ENCODE measurements at places on chromosomes 13 and 19. TPM values are rescaled to one million over a fixed set of nuclear protein-coding genes. Genes with fewer than 3 reads are reported as not detected.

DNA sequence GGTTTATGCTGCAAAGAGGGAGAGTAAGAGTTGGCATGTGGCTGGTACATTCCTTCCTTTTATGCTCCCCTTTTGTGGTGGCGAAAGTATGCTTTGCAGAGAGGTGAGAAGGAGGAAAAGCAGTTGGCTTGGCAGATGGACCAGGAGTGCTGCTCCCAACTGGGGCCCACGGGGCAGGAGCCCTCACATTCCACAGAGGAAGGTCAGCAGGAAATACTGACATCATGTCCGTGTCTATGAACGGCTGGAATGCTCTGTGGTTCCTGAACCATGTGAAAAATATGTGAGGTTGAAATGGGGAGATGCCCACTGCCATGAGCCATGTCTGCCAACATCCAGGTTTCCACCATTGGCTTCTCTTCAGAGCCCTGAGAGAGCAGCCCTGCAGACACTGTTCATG lies 33.3 kb upstream of the GAS6 start:
- DNase-seq: peak; percentile 14

ZNF701 gene
- total RNA-seq: 11.3 TPM

GRCh38 chr13:93029536-93029935 lies 197.1 kb upstream of the GPC6 start:
- DNase-seq: no peak

DNA sequence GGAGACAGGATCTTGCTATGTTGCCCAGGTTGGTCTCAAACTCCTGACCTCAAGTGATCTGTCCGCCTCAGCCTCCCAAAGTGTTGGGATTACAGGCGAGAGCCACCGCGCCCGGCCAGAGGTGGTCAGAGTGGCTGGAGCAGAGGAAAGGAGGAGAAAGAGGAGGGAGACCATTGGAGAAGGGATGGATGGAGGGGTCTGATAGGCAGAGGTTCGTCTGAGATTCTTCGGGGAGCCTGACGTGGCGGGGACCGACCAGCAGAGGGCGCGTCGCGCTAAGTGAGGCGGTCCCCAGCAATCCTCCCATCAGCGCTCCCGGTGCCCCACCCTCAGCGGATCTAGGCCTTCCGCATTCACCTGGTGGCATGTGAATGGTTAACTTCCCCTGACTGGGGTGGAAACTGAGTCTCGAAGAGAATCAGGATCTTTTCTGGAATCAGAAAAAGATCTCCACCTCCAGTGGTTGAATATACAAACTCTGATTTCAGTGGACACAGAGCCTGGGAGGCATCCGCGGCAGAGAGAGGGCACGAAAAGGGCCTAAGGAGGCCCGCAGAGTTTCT lies 8.8 kb downstream of the GTPBP3 start:
- peak; percentile 51 for DNase-seq

DNA sequence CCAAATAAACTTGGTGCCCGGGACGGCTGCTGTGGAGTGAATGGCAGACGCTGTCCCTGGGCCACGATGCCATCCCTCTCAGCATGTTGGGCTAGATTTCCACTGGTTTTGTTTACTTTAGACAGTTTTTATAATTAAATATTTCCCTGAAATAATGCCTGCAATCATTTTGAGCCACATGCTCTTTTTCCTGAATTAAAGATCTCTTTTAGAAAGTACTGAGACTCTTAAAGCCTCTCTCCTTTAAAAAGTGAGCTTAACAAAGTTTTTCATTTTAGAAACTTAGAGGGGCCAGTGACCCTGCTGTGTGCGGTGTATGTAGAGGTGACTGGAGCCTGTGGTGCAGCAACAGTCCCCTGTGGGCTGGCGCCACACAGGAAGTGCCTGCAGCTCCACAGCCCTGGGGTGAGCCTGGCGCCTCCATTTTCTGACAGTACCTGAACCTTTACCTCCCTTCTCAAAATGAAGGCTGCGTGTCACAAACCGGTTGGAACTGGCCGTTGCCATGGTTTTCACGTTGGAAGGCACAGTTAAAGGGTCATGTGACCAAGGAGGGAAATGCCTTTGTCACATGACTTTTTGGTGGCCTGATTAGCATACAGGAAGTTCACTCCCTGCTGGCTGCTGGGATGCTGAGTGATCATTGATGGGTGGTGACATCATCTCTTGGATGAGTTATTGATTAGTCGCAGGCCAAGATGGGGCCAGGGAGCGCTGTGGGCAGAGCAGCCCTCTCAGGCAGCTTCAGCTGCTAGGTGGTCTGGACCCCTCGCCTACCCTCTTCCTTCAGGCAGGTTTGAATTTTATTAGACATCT lies 26.3 kb downstream of the TSSK6 start:
- DNase-seq: peak; percentile 57

- DNase-seq: no peak
These were observed 712 bp downstream of the BBC3 start for GRCh38 chr19:47230054-47230920.

DNA sequence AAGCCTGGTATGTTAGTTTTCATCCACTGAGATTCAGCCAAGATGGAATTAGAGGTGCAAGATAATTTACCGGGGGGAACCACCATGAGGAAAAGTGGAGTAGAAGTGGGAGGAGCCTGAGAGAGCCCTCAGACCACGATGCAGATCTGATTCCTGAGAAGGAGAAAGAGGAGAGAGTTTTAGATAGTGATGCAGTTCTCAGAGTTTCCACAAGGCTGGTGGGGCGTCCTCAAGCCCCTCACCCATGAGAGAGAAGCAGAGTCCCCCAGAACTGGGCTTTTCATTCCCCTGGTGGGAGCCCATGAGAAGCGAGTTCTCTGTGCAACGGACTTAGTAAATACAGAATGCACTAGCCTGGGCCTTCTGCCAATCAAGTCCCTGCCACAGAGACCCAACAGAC lies 18.1 kb downstream of the CEACAM5 start:
- DNase-seq: no peak

DNA sequence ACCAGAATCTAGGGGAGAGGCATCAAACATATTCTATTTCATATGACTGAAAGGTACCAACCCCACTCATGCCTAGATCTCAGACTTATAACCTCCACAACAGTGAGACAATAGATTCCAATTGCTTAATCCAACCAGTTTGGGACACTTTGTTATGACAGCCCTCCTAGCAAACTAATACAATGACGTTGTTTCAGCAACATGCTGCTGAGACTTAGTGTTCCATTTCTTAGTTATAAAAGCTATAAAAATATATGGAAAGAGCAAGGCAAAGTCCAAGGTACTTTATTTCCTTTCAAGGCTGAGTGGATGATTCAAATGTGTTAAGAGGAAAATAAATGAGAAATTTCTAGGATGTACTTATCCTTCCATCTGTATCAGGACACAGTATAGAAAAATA lies 352.0 kb downstream of the FGF14 start:
- no peak for DNase-seq

HSH2D gene
- not detected for total RNA-seq

GRCh38 chr19:29273000-29273640 lies 60.2 kb upstream of the UQCRFS1 start:
- no peak for DNase-seq

- DNase-seq: no peak
These were observed 304.7 kb downstream of the POU4F1 start for GRCh38 chr13:78298657-78299056.

GRCh38 chr13:30585748-30586262 lies 31.9 kb upstream of the USPL1 start:
- no peak for DNase-seq

GRCh38 chr13:84433024-84433423 lies 550.8 kb upstream of the SLITRK1 start:
- no peak for DNase-seq

DNA sequence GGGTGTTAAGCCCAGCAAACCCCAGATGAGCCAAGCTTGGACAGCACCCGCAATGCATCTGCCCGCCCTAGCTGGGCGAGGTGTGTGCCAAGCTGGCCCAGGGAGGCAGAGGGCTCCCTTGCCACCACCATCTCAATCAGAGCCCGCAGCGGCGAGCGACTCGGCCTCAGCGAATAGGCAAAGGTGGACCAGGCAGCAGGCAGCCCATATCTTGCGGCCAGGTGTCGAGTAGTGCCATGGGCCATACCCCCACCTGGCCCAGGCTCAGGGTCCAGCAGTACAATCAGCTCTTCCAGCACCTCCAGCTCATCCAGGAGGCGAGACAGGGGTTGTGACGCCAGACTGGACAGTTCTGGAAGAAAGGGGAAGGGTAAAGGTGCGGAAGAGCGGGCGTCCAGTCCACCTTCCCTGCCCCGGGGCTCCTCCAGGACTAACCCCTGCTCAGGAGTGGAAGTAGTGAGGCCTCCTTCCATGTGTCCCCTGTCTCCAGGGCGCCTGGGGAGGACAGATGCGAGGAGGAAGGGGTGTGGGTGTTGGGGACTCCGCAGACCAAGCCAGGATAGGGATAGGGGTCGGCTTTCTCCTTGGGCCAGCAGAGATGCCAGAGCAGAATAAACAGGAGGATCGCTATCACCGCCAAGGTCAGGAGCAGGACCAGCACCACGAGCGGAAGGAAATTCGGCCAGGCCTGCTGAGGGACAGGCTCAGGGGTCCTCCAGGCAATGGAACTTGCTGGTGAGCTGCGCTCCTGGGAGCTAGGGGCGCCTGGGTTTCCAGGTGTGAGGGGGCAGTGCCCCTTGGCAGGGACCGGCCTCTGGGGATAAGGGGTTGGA lies 2.8 kb downstream of the IGFLR1 start:
- DNase-seq: no peak

DNA sequence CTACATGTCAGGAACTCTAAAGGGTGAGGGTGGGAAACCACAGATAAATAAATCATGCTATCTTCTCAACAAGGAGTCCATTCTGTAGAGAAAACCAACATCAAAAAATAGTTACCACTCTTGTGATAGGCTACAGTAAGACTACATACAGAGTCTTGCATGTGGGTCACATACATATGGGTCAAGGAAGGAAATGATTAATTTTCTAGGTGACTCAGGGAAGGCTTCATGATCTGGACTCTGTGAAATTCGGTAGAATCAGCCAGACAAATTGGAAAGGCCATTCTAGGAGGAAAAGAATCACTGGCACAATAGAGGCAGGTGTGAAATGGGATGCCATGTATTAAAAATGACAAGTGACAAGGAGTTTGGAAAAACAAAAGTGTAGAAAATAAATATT lies 638.9 kb downstream of the LIG4 start:
- DNase-seq: no peak

All from NCI-H460 (cell line).